ENCODE measurements at places on chromosomes 5 and 9.

- no peak for DNase-seq
Measured at GRCh38 chr9:116998305-116998704, 311.2 kb downstream of the TRIM32 start.

DNA sequence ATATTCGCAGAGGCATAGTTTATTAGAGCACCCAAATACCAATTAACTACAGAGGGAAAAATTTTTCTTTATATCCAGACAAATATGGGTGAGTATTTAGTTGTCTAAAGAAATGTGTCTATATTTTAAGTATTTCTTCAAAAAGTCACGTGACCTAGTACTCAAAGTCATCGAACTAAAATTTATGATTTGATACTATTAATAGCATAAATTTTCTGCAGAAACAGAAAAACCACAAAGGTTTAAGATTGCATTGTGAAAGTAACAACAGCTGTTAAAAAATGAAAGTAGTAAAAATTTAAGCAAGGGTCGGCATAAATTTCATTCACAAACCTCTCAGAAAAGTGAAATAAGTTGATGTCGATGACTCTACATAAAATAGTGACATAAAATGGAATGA is 323.9 kb upstream of the RORB start:
- no peak for DNase-seq

- no peak for DNase-seq
Measured at GRCh38 chr5:123091298-123092222, 2.5 kb downstream of the PRDM6 start.

DNA sequence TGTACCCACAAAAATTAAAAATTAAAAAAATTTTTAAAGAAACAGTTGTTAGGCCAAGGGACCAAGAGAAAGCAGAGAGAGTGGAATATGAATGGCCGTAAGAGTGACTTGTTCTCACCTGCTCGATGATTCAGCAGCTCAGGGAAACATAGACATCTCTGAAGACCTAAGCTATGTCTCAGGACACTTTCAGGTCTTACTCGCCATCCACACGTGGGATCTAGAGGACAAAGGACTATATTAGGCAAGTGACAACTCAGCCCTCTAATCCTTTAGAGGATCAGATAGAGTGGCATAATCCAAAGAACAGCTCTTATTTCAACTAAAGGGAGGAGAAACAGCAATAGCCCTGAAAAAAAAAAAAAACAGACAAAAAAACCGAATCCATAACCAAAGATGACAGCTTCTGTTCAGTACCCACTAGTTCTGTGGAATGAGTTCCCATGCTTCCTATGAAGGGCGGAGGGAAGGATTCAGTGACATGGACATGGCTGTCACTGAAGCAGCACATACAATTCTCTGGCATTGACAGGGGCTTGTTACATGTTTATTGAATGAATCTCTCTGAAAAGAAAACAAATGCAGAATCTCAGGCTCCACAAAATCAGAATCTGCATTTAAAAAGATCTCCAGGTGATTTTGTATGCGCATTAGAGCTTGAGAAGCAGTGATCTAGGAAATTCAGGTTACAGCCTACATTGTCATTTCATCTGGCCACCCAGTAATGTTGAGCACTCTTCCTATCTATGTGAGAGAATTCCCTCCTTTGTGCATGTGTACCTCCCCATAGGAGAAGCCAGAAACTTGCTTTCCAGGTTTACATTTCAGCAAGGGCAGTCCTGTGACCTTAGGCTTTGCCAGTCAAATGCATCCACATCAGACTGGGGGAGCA is 96.0 kb downstream of the KIAA1958 start:
- DNase-seq = no peak
